ENCODE measurements at places on chromosomes 5 and 9.

DNA sequence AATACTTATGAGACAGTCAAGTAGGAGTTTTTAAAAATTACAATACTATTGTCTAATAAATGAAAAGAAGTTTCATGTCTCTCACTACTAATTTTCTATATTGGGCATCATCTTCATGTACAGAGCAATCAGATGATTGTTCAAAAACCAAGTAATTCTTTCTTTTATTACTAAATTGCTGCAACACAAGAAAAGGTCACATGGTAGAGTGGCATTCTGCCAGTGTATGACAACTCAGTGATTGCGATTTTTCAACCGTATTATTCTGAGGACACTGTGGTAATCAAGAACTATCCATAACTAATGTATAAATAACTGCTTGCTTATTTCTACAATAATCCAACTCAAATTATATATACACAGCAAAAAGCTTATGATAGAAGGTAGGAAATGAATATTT lies 96.7 kb upstream of the GRHPR start:
- no peak for DNase-seq

GRCh38 chr5:135535820-135536801 lies at the start of gene NEUROG1:
TSS of gene NEUROG1 (minus strand) at chr5:135535964. CDS start at chr5:135535690, 274 bp downstream.
- DNase-seq: peak; percentile 8

DNA sequence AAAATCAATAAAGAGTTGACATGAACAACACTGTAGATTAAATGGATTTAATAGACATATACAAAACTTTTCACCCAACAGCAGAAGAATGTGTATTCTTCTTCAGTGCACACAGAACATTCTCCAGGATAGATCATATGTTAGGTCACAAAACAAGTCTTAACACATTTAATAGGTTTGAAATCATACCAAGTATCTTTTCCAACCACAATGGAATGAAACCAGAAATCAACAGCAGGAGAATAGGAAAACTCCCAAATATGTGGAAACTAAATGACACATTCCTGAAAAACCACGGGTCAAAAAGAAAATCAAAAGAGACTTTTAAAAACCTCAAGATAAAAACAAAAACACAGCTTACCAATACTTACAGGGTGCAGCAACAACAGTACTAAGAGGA lies 790.1 kb upstream of the ZNF608 start:
- DNase-seq: no peak

GRCh38 chr5:159609359-159609758 lies 279.1 kb upstream of the IL12B start:
- DNase-seq: no peak

- DNase-seq: no peak
Observed at GRCh38 chr5:41815261-41815660, 55.0 kb downstream of the OXCT1 start.

DNA sequence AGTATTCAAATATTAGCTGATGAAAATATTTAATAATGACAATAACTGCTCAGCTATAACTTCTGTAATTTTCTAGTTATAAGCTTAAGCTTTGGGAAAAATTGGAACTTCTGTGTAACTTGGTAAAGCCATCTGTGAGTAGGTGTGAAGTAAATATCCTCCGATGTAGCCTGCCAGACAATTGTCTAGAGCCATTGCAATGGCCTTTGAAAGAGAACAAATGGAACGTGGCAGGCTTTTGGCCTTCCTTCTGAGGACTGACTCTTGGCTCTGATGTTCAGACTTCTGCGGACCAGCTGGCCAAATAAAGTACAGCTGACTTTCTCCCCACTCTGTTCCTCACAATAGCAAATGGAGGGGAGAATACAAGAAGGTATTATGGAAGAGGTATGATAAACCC lies 203.4 kb upstream of the NMUR2 start:
- no peak for DNase-seq

- DNase-seq: no peak
Observed at GRCh38 chr5:134463991-134464760, 52.5 kb upstream of the CDKN2AIPNL start.

DNA sequence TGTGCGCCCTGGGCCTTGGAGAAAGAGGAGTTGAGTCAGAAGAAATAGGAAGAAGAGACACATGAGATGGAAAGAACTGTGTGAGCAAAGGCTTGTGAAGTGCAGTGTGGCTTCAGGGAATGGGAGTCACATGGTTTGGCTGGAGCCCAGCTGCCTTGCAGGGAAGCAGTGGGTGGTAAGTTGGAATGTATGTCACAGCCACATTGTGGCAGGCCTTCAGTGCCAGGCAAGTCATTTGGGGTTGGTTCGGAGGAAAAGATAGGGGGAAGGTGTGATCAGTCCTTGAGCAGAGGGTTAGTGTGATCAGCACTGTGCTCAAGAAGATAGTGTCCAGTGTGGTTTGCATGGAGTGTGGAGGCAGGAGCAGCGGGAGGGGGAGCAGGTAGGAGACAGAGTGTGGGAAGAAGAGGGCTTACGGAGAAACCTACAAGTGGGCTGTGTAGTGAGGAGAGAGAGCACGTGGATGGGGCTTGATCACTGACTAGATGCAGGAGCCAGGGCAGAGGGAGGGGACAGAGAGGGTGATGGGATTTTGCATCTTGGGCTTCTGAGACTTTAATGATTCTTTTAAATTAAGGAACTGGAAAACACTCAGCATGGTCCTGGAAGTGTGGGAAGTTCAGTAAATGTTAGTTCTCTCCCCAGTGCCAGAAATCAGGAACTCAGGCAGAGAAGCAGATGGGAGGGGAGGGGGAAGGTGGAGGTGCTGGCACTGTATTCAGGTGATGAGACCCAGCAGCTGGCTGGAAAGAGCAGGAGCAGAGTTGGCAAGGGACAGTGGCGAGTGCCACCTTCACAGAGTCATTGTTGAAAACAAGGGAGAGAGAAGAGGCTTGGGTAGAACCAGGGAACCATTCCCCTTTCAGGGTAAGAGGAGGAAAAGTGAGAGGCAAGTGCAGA lies 46.6 kb downstream of the ARHGAP26 start:
- DNase-seq: no peak

DNA sequence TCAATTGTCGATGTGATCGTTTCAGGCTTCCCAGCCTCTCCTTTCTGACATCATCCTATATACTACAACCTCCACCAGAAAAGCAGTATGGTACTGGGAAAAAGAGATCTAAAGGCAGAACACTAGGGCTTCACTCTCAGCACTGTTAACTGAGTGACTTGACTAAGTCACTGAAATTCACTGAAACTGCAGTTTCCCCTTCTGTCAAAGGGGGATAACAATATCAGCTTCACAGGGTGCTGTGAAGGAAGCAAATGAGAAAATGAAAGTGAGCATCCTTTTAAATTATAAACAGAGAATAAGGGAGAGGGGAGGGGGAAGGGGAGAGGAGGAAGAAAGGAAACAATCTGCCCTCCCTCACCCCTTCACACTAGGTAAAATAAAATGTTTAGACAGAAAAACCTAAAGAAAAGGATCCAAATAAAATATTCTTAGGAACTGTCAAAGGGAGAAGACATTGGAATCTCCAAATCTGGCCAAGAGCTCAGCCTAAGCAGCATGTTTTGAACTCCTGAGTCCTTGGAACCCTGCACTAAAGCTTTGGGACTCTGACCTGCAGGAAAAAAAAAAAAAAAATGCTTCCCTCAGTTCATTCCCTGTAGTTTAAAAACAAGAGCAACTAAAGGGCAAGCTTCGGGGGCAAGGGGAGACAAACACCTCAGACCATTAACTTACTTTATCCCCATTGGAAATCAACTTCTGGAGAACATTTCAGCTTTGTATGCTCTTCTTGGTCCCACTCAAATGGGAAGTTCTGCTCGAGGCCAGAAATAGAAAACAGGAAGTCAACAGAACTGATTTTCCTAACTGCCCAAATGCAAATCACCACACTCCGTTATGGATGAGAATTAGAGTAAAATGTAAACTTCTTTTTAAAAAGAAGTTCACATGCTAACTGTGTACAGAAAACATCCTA lies 178.3 kb downstream of the DEPDC1B start:
- DNase-seq: no peak

- no peak for DNase-seq
Observed at GRCh38 chr5:179904463-179905160, 3.1 kb downstream of the TBC1D9B start.

GRCh38 chr5:141815051-141815795 lies 63.0 kb downstream of the PCDH1 start:
- no peak for DNase-seq

GRCh38 chr5:80204808-80205614 lies 50.8 kb downstream of the SERINC5 start:
- DNase-seq: no peak

DNA sequence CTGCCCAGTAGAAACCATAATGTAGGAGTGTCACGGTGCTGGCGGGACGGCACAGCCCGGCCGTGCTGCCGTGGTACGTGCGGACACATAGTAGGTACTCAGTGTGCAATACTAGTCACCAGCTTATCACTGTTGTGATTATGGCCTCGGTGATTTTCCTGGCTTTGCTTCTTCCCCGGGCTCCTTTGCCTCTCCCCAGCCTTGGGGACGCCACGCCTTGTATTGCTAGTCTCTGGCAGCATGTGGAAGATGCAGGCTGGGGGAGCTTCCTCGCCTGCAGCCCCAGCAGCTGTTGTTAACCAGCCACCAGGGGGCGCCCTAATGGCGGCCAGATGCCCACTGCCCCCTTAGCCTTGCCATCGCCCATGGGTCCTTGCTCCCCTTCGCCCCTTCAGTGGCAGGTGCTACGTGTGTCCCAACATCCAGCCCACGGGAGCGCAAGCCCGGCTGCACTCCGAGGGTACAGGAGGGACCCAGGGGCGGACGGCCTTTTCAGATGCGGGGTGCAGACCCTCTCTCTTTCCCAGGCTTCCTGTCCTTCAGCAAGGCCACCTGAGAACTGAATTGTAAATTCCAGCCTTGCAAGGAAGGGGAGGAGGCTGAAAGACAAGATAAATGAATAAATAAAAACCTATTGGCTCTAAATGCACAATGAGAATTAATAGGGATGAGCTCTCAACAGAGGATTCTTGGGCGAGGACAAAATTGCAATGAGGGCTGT lies 8.0 kb downstream of the NTNG2 start:
- DNase-seq: no peak

GRCh38 chr9:134328341-134328840 lies 2.1 kb downstream of the RXRA start:
- DNase-seq: no peak

GRCh38 chr5:141646026-141646425 lies 5.2 kb downstream of the FCHSD1 start:
- no peak for DNase-seq

GRCh38 chr5:33973271-33973670 lies 11.2 kb downstream of the SLC45A2 start:
- DNase-seq: no peak

DNA sequence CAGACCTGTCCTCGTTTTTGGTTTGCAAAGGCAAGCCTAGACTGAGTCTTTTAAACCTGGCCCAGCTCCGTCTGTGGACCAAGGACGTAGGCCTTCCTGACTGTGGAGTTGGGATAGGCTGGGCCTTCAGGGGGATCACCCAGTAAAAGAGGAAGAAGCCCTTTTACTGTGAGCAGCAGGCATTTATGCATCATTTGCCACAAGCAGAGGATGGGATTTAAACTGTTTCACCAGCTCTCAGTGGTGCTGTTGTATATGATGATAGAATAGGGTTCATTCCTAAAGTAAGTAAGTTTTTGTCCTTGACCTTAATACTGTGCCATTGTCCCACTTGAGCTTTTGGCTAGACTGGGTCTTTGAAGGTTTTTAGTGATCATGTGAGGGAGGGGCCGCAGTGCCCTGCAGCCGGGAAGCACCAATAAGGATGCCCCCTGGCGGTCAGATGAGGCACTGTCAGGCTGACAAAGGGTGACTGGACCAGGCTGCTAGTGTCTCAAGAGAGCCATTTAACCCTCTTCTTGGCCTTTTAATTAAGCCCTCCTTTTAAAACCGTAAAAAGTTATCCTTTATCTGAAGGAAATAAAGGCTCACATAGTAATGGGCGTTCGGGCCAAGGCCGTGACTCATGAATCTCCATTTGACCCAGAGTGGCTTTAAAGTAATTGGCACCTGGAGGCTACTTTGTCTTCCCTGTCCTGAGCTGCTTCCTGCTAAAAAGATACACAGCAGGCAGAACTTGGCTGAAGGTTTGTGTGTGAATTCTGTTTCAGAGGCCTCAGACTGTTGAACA lies 74.0 kb downstream of the UBAP1 start:
- DNase-seq: peak; percentile 33

DNA sequence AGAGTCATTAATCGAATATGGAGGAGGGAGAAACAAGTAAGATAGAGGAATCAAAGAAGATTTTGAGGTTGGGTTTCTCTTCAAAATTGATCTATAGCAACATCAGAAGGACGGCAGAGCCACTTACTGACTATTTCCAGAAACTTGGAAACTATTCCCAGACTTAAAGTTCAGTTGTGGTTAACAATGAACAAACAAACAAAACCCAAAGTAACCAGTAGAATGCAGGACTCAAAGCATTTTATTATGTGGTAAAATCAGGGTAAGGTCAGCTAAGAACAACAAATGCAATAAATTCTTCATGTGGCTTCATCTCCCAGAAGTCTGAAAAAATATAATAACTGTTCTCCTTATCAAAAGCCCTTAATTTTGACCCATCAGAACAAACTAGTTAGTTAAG lies 54.9 kb upstream of the OSMR start:
- no peak for DNase-seq

DNA sequence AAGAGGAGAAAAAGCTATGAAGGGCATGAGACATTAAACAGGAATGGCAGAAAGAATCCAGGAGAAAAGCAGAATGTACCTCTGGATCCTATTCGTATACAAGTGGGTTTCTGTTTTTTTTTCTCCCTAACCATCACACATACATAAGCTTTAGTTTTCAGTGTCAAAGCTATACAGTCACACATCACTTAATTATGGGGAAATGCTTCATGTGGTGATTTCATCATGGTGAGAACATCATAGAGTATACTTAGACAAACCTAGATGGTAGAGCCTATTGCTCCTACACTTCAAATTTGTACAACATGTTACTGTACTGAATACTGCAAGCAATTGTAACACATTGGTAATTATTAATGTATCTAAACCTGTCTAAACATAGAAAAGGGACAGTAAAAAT lies 290.6 kb downstream of the AOPEP start:
- DNase-seq: no peak

DNA sequence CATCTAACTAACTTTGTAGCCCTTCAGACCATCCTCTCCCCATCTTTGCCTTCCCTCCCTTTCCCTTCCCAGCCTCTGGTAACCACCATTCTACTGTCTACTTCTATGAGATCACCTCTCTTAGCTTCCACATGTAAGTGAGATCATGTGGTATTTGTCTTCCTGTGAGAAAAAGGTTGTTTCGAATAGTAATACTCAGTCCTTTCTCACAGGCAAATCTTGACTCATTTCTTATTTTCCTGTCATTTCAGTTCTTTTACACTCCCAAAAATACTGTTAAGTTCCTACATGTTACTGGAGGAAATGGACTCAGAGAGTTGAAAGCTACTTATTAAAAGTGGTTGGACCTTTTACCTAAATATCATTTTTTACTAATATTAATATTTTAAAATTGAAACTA lies 82.1 kb downstream of the SLF1 start:
- DNase-seq: no peak
